ENCODE measurements at places on chromosomes 3 and 15.

GRCh38 chr3:74614107-74614967, at the start of gene CNTN3:
Gene CNTN3 (minus strand): TSS chr3:74614659. CDS start chr3:74521112, 93,547 bp downstream.
- DNase-seq, result no peak

DNA sequence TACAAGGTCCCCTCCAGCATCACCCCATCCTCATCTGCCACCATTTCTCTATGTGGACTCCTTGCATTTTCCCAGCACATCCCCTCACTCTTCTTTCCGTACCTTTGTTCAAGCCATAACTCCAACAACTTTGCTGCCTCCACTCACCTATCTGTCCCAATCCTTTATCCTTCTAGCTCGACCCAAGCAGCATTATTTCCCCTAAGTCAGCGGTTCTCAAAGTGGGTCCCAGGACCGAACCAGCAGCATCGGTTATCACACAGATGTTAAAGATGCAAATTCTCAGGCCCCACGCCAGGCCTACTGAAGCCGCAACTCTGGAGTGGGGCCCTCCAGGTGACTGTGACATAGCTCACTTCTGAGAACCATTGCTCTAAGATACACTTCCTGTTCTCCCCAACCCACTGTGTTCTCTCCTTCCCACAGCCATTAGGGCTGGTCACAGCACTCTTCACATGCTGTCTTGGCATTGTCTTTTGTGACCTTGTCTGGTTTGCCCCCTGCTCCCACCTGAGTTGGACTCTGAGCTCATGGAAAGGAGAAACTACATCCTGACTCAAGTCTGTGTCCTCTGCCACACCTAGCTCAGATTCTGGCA, 56.2 kb downstream of the AAGAB start:
- DNase-seq, result no peak

DNA sequence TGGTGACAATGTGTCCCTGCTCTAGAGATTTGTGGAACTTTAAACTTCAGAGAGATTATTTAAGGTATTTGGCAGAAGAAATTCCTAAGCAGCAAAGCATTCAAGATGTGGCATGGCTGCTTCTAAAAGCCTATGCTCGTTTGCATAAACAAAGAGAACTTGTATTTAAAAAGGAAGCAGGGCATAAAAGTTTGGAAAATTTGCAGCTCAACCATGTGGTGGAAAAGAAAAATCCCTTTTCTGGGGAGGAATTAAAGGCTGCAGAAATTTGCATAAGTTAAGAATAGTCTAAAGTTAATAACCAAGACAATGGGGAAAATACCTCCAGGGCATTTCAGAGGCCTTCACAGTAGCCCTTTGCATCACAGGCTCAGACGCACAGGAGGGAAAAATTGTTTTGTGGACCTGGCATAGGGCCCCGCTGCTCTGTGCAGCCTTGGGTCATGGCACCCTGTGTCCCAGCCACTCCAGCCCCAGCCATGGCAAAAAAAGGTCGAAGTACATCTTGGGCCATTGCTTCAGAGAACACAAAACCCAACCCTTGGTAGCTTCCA, 1109.1 kb downstream of the OTOL1 start:
- no peak for DNase-seq

GRCh38 chr15:93789441-93789840, 441.9 kb upstream of the MCTP2 start:
- no peak for DNase-seq

- DNase-seq, result no peak
These were observed 495.9 kb upstream of the NAALADL2 start for GRCh38 chr3:174363256-174363655.

DNA sequence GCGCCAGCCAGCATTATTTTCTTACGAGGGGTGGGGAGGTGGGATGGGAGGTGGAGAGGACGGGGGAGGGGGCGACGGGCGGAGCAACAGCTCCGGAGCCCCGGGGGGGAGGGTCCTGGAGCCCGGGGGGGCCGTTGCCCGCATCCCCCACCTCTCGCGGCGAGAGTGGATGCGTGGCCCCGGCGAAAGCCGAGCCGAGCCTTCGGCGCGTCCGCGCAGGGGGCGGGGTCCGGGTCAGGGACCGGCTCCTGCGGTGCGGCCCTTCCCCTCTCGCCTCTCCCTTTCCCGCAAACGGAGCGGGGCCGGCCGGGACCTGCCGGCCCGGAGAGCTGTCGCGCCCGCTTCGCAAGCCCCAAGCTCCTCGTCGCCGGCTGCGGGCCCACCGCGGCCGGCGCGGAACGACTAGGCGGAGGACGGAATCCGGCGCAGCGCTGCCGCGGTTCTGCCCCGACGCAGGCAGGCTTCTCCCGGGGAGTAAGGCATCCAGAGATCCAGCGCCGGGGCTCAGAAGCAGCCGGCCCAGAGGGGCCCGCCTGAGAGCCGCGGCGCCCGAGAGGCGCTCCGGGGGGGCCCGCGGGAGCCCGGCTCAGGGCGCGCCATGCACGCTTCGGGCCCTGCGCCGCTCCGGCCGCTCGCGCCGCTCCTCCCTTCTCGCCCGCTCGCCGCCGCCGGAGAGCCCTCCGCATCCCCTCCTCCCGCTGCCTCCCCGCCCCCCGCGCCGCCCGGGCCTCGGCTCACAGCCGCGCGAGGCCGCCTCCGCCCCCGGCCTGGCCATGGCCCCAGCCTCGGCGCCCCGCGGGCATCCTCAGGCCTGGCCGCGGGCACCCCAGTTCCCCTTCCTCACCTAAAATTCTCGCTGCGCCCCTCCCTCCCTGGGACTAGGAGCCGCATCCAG, 459 bp upstream of the ADCY5 start:
- DNase-seq, result peak; percentile 39

- no peak for DNase-seq
These were observed 26.1 kb upstream of the FGD5 start for GRCh38 chr3:14792691-14793121.

DNA sequence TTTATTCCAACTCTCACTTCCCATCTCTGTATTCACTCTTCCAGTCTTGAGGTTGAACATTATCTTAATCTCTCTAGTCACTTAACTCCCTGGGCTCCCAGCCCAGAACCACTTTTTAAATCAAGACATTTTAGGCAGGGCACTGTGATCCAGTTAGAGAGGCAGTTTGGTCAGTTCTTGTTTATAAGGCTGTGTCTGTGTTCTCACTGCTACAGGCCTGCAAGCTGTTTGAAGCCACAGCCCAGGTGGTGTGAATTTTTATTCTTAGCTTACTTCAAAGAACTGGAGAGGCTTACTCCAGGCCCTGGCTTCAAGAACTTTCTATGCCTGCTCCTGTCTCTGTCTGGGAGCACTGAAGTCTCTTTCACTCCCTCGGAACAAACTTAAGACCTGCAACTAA, 906.1 kb downstream of the CADM2 start:
- DNase-seq, result no peak

DNA sequence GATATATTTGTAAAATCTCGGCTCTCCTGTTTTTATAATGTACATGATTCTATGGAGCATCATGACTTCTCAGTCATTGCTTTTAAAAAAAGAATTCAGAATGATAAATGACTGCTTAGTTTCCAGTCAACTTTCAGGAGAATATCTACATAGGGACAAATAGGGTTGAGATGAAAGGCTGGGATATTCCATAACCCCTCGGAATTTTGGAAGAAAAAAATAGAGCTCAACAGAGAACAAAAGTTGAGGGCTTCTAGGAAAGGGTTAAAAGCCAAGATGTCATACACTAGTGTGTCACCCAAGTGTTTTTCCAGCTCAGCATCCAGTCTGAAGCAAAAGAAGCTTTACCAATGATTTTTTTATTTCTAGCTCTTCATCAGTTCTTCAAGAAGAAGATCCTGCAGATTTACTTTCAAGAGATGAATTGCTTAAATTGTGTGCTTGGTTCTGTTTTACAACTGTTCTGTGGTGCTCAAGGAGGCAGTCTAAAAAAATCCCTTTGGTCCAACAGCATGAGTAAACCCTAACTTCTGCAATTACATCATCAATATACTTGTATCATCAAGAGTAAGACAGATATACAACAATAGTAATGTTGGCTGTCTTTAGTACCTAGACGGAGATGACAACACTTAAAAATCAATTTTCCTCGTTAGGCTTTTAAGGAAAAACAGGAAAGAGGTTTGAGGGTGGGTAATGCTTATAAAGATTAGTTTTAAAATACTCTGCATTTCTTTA, 979 bp downstream of the UNC13C start:
- no peak for DNase-seq

DNA sequence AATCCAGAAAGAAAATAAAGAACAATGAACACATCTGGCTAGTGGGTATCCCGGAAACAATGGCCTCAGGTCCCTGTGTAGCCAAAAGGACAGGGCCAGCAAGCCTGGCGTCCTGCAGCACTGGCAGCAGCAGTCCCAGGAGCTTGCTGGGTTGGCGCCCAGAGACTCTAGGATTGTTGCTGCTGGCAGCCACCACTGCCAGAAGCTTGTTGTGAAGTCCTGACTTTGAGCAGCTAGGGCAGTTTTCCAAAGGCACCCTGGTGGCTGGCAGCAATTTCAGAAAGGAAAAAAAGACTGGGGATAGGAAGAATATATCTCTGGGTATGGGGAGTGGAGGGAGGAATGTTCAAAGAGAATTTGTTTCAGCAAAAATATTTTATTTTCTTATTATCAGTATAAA, 11.3 kb downstream of the SHQ1 start:
- no peak for DNase-seq

GRCh38 chr3:4387210-4388204, 79.6 kb downstream of the SUMF1 start:
- DNase-seq, result no peak

GRCh38 chr15:83404121-83404520, 43.0 kb upstream of the SH3GL3 start:
- no peak for DNase-seq

GRCh38 chr15:52336529-52336928, 40.9 kb upstream of the MYO5C start:
- DNase-seq, result no peak

- DNase-seq, result no peak
These were observed 160.8 kb upstream of the TLE3 start for GRCh38 chr15:70258369-70259027.

- DNase-seq, result no peak
These were observed 193.8 kb downstream of the SCAPER start for GRCh38 chr15:76711351-76711827.

DNA sequence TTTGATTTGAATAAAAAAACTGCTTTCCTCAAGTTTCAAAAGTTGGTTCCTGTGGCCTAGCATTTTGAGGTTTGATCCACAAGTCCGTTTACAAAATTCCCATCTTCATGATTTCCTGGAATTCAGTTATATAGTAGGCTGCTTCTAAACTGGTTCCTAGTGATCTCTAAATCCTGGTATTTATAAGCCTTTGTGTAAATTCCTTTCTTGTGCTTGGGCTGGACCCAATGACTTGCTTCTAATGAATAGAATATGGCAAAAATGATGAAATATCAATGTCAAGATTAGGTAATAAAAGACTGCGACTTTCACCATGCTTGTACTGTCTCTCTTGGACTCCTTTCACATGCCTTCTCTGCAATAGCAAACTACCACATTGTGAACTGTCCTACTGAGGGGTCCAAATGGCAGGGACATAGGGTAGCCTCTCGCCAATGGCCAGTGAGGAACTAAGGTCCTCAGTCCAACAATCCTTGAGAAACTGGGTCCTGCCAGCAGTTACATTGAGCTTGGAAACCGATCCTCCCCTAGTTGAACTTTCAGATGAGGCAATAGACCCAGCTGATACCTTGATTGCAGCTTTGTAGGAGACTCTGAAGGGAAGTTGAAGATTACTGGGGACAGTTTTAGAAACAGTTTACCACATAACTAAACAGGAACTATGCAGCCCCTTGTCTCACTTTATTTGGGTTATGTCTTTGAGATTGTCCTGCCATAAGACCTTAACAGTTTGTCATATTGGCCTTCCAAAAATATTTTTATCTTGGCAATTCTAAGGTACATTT, 303.9 kb upstream of the TBC1D5 start:
- no peak for DNase-seq

DNA sequence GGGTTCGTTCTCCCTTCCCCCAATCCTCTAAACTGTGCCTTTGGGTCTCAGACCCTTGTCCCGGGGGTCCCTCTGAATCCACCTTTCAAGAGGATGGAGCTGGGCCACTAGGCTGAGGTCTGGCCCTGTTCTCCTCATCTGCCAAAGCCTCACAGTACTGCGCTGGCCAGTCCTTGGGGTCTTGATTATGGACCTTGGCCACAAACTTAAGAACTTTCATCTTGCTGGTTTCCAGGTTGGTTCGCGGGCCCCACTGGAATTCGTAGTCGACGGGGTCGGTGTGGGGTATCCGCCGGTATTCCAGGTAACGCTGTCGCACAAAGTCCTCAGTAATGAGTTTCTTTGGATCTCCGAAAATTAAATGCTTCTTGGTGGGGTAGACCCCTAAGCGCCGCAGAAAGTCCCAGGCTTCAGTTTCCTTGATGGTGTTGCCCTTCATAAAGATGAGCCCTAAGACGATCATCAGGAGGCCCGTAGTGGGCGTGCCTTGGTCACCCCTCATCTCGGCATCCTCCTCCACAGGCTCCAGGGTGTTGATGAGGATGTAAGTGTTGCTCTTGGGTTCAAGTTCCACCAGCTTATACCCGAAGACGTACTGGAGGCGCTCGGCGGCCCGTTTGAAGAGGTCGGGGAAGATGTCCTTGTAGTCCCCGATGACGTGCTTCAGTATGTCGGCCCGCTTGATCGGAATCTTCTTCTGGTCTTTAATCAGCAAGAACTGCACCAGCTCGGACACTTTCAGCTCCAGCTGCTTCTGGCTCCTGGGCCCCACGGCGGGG, 727 bp downstream of the NSMCE3 start:
- peak; percentile 8 for DNase-seq

DNA sequence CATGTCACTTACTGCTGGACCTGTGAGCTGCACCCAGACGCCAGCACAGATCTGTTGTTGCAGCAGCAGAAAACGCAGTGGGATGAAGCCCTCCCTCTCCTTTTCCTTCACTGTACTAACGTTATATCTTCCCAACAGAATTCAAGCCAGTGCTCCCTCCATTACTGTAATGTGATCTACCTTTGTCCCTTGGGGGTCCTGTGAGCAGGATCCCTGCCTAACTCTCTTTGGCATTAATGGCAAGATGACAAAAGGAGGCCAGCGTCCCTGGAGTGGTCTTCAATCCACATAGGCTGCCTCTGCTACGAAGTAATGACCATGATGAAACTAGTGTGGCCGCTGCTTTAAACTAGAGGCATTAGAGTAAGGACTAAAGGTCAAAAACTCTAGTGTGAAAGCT, 69.3 kb upstream of the SOX14 start:
- no peak for DNase-seq

DNA sequence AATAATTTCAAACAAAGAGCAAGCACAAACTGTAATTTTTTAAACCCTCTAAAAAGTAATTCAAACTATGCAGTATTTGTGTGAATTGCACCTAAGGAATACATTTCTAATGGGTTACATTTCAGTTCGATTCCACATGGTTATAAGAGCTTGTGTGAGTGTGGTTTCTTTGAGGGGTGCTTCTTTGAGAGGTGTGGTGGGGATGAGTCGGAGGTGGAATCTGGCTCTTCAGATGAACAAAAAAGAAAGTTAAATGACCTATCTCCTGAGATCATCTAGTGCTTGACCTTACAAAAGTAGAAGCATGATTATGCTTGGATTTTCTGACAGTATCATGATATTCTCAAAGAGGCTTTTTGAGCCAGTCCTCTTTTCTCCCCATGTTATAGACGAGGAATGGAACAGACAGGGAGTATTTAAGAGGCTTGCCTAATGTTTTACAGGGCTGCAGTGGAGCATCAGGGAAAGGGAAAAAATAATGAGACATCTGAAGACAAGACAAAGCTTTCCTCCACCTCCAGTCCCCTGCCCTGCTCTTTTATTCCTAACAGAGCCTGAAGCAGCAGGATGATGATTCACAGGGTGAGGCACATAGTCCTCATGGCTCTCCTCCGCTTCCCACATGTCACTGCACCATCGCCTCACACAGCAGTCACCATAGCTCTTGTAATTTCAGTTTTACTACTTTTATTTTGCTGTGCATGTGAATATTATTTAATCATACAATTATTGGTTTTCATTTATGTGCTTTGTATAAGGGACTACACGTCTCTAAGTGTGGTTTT, 82.0 kb downstream of the LYSMD4 start:
- no peak for DNase-seq
